Activated CD8-positive, alpha-beta T cell treated with anti-CD3 and anti-CD28 coated beads, Interleukin-2, amount 10 ng/mL, durations not matched to agents 7 days and 5 days (primary cell): ENCODE measurements at places on chromosomes 2 and 18. TPM values are rescaled to one million over a fixed set of nuclear protein-coding genes. Genes with fewer than 3 reads are reported as not detected.

Gene AGFG1
- total RNA-seq = 71.2 TPM

DNA sequence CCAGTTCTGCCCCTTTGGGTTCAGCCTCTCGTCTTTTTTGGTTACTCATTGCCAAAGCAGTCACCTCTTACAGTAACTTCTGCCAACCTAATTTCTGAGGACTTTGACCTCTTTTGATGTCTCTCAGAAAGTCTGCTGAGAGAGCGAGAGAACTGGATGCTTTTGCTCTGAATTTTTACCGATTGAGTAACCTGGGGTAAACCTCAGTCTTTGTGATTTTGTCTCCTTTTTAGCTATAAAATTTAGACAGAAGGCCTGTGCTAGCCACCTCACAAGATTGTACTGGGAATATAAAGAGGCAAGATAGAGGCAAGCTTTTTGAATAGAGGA is 34.8 kb upstream of the IL1R1 start:
- H3K4me1 ChIP-seq = peaks cover 10% of the 10 kb centered on the region
- peaks cover 15% of the 10 kb centered on the region for H3K27me3 ChIP-seq
- DNase-seq = no peak
- no peak overlapping the region for H3K4me3 ChIP-seq
- H3K36me3 ChIP-seq = peaks cover under 1% of the 10 kb centered on the region

GRCh38 chr2:217792626-217793527 is 209.9 kb downstream of the TNS1 start:
- no peaks in the 10 kb centered on the region for H3K36me3 ChIP-seq
- H3K27me3 ChIP-seq = no peaks in the 10 kb centered on the region
- H3K27ac ChIP-seq = no peak overlapping the region
- no peak overlapping the region for H3K4me3 ChIP-seq
- H3K4me1 ChIP-seq = peaks cover 36% of the 10 kb centered on the region

- peaks cover 17% of the 10 kb centered on the region for H3K4me1 ChIP-seq
- peaks cover 6% of the 10 kb centered on the region for H3K36me3 ChIP-seq
- no peak for DNase-seq
Observed at GRCh38 chr2:54966165-54966832, 84.0 kb downstream of the RTN4 start.

DNA sequence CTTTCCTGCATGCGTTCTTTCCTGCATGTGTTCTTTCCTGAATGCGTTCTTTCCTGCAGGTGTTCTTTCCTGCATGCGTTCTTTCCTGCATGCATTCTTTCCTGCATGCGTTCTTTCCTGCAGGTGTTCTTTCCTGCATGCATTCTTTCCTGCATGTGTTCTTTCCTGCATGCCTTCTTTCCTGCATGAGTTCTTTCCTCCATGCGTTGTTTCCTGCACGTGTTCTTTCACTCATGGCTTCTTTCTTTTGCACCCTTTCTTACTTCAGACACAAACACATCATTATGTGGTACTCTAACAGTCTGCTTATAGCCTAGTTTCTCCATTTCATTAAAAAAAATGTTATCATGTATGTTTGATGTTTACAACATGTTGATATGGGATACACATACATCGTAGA is 261.6 kb upstream of the PXDN start:
- no peak overlapping the region for H3K27ac ChIP-seq
- DNase-seq = no peak
- peaks cover 2% of the 10 kb centered on the region for H3K27me3 ChIP-seq

Gene PNO1
- 13.3 TPM for total RNA-seq

- H3K36me3 ChIP-seq = no peaks in the 10 kb centered on the region
- H3K4me3 ChIP-seq = no peak overlapping the region
- peaks cover 3% of the 10 kb centered on the region for H3K27me3 ChIP-seq
- no peak overlapping the region for H3K27ac ChIP-seq
- peaks cover 2% of the 10 kb centered on the region for H3K4me1 ChIP-seq
Observed at GRCh38 chr2:172323256-172323655, 104.1 kb upstream of the ITGA6 start.

DNA sequence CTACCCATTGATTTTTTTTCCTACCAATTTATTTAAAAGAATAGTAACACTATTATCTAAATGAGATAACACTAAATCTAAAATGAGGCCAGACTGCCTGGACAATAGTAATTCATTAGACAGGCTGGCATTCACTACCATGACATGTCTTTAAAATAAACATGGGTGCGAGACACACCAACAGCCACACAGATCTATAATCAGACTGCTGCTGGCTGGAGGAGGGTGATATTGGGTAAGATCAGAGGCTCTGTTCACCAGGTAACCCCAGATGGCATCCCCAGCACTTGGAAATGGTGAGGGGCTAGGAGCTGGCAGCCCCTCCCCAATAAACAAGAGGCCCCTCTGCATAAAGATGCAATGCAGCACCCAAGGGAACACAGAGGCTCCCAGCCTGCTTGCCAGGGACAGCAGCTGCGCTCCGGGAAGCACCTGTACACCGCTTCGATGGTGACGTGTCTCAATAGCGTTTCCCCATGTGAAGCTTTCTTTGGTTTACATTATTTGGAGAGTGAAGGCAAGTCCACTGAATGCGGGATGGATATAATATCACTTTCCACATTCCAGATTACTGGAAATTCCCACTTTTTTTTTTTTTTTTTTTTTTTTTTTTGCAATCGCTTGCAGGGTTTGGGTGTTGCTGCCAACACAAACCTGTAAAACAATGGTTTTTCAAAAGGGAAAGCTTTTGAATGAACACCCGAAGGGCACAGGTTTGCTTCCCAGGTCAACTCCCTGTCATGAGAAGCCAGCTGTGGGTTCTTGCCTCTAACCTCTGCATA is 159.0 kb downstream of the ZNF516 start:
- no peaks in the 10 kb centered on the region for H3K4me1 ChIP-seq
- no peaks in the 10 kb centered on the region for H3K36me3 ChIP-seq
- DNase-seq = no peak
- no peak overlapping the region for H3K27ac ChIP-seq
- H3K27me3 ChIP-seq = peaks cover 4% of the 10 kb centered on the region

Gene GBX2
- not detected for total RNA-seq

Gene ZNF396
- total RNA-seq = 0.60 TPM

Gene PCARE
- not detected for total RNA-seq

Gene DOCK10
- 344 TPM for total RNA-seq

DNA sequence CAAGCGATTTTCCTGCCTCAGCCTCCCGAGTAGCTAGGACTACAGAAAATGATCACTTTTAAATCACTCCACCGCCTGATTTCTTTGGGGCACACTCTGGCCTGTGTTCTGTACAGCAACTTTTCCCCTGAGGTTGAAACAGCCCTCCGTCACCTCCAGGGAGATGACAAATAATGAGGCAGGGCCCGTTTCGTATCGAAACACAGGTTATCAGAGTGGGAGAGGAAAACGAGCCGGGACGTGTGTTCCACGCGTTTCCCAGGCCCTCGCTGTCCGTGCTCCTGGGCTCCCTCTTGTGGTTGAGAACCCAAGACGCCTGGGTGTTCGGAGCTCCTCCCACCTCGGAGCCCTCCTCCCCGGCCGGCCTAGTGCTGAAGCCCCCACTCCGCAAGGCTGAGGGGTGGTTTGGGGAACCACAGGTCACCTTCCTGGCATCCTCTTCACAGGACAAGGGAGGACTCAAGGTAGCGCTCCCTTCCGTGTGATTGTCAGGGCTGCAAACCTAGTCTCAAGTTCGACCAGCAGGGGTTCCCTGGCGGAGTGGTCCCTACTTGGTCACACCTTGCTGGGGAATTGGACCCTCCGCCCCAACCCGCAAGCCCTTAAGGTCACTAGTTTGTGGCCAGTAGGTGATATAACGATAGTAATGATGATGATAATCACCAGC is 12.8 kb downstream of the ATP6V1B1 start:
- peak; percentile 82 for DNase-seq
- no peak overlapping the region for H3K27ac ChIP-seq
- H3K4me3 ChIP-seq = peak overlapping the region; percentile 48
- peaks cover 22% of the 10 kb centered on the region for H3K27me3 ChIP-seq

DNA sequence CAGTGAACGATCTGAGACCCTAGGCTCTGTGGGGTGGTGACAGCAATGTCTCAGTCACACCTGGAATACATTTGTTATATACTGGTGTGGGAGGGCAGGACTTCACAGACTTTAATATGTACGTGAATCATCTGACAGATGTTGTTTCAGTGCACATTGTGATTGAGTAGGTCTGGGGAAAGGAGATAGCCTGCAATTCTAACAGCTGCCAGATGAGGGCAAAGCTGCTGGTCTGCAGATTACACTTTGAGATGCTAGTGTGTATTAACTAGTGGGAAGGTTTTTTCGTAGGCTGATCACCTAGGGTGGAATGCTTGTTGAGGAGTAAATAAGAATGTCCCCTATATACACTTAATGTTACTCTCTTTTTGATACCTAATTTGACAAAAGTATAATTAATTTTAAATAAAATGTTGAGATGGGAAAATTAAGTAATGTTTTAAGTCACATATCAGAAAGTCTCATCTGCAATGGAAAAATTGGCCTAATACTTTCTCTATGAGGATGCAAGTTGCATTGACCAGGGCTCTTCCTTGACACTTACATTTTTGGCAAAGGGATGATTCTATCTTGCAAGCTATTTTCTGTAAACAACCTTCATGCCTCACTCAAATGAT is 496.9 kb upstream of the HNMT start:
- H3K36me3 ChIP-seq = no peaks in the 10 kb centered on the region
- H3K27me3 ChIP-seq = no peaks in the 10 kb centered on the region
- DNase-seq = peak; percentile 27
- H3K4me1 ChIP-seq = no peaks in the 10 kb centered on the region

DNA sequence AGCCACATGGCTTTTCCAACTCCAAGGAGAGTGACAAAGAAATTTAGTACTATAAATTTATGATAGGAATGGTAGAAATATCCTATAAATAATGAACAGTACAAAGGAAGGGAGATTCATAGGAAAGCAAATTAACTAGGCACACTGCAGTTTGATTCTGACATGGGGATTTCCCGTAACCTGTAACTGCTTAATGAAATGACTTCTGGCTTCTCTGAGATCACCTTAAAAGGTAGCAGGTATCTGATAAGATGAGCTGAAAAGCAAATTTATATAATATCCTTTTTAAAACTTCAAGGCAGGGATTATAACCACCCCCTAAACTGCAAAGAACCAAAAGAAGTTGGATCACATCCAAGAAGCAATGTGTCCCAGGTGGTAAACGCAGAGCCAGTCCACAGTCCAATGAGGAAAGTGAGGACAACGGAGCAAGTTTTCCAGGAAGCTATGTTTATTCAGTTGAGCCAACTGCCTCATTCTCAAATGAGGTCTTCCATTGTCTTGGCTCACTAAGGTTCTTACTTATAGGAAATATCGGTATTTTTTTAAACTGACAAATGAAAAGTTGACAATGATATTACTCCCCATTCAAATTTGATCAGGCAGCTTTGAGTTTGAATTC is 43.0 kb downstream of the WIPF1 start:
- peaks cover 38% of the 10 kb centered on the region for H3K36me3 ChIP-seq
- H3K27ac ChIP-seq = peak overlapping the region; percentile 86
- H3K27me3 ChIP-seq = no peaks in the 10 kb centered on the region

- H3K4me3 ChIP-seq = no peak overlapping the region
- no peak for DNase-seq
- H3K4me1 ChIP-seq = peaks cover 11% of the 10 kb centered on the region
Observed at GRCh38 chr2:212723226-212723625, 184.6 kb upstream of the ERBB4 start.

GRCh38 chr2:79253243-79253774 is 93.8 kb upstream of the REG3A start:
- no peak overlapping the region for H3K4me3 ChIP-seq
- H3K4me1 ChIP-seq = no peaks in the 10 kb centered on the region
- no peak for DNase-seq
- H3K27ac ChIP-seq = no peak overlapping the region
- H3K36me3 ChIP-seq = no peaks in the 10 kb centered on the region

Gene RUFY4
- 0.55 TPM for total RNA-seq

GRCh38 chr2:71746946-71747501 is 293.7 kb downstream of the DYSF start:
- no peak for DNase-seq
- H3K27me3 ChIP-seq = peaks cover 11% of the 10 kb centered on the region
- H3K4me1 ChIP-seq = no peaks in the 10 kb centered on the region
- no peak overlapping the region for H3K4me3 ChIP-seq
- no peaks in the 10 kb centered on the region for H3K36me3 ChIP-seq

DNA sequence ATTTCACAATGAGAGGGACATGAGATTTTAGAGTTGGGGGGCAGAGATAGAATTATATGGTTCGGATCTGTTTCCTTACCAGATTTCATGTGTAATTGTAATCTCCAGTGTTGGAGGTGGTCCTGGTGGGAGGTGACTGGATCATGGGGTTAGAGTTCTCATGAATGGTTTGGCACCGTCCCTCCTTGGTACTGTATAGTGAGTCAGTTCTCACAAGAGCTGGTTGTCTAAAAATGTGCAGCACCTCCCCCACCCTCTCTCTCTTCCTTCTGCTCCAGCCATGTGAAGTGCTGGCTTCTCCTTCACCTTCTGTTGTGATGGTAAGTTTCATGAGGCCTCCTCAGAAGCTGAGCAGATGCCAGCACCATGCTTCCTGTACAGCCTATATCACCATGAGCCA is 138.1 kb downstream of the SCG2 start:
- no peak for DNase-seq
- no peaks in the 10 kb centered on the region for H3K27me3 ChIP-seq
- no peak overlapping the region for H3K27ac ChIP-seq
- H3K4me1 ChIP-seq = no peaks in the 10 kb centered on the region

DNA sequence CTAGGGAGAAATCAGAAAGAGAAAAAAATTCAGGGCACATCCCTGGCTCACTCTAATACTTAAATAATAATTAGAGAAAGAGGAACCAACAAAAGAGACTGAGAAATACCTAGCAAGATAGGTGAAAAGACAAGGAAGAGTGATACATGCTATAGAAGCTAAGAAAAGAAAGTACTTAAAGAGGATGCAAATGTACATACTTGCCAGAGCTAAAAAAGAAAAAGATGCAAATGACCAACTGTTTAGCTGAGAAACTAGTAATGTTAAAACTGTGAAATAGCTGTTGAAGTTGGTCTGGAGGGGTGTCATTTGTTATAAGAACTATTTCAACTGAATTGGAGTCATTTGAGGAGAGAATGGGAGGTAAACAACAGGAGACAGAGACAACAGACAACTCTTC is 412.2 kb downstream of the SPAG16 start:
- H3K4me3 ChIP-seq = no peak overlapping the region
- H3K27me3 ChIP-seq = no peaks in the 10 kb centered on the region
- no peaks in the 10 kb centered on the region for H3K36me3 ChIP-seq
- no peaks in the 10 kb centered on the region for H3K4me1 ChIP-seq
- DNase-seq = no peak
- no peak overlapping the region for H3K27ac ChIP-seq
